ENCODE measurements at places on chromosomes 1 and 21. TPM values are rescaled to one million over a fixed set of nuclear protein-coding genes. Genes with fewer than 3 reads are reported as not detected.

- H3K27me3 ChIP-seq = peaks cover 24% of the 10 kb centered on the region
- H3K27ac ChIP-seq = no peak overlapping the region
- no peak for DNase-seq
- no peaks in the 10 kb centered on the region for H3K4me1 ChIP-seq
- no peak overlapping the region for H3K4me3 ChIP-seq
- H3K36me3 ChIP-seq = no peaks in the 10 kb centered on the region
Measured at GRCh38 chr1:153119491-153119971, 6.2 kb upstream of the SPRR2F start.

DNA sequence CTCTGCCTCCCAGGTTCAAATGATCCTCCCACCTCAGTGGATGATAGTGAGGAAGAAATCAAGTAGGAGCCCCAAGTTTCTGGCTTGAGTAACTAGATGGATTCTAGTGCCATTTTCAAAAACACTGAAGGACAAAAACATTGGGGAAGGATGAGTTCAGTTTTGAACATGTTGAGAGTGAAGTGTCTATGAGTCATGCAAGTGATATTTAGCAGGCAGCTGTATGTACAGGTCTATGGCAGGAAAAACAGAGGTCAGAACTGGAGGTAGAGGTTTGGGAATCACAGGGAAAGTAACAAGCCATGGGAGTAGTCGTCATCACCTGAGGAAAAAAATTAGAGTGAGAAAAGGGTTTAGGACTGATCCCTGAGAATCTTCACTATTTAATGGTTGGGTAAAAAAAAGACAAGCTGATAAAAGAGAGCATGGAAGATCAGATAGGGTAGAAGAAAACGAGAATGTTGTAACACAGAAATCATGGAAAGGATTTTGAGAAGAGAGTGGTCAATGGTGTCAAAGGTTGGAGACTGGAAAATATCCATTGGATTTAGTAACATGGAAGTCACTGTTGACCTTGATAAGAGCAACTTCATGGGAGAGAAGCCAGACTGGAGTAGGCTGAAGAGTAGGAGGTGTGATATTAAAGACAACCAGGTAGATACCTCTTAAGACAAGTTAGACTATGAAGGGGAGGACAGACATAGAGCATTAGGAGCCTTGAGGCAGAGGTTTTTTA is 53.1 kb downstream of the DIPK1A start:
- H3K4me3 ChIP-seq = no peak overlapping the region
- no peaks in the 10 kb centered on the region for H3K27me3 ChIP-seq
- peaks cover 40% of the 10 kb centered on the region for H3K36me3 ChIP-seq
- H3K27ac ChIP-seq = no peak overlapping the region
- no peak for DNase-seq

Gene KRTAP19-1
- not detected for total RNA-seq

- H3K4me1 ChIP-seq = no peaks in the 10 kb centered on the region
- H3K4me3 ChIP-seq = no peak overlapping the region
- H3K36me3 ChIP-seq = no peaks in the 10 kb centered on the region
- no peaks in the 10 kb centered on the region for H3K27me3 ChIP-seq
- no peak overlapping the region for H3K27ac ChIP-seq
- DNase-seq = no peak
Measured at GRCh38 chr1:29757866-29758780, 521.8 kb downstream of the PTPRU start.

GRCh38 chr1:207996636-207997035 is 85.7 kb upstream of the CD34 start:
- DNase-seq = no peak
- H3K36me3 ChIP-seq = no peaks in the 10 kb centered on the region
- no peak overlapping the region for H3K27ac ChIP-seq
- H3K27me3 ChIP-seq = peaks cover 6% of the 10 kb centered on the region

Gene ITLN2
- total RNA-seq = not detected

- H3K27me3 ChIP-seq = no peaks in the 10 kb centered on the region
- peaks cover 6% of the 10 kb centered on the region for H3K36me3 ChIP-seq
- no peak overlapping the region for H3K4me3 ChIP-seq
- no peak overlapping the region for H3K27ac ChIP-seq
- DNase-seq = no peak
Measured at GRCh38 chr1:33151116-33151515, 30.7 kb downstream of the TRIM62 start.

DNA sequence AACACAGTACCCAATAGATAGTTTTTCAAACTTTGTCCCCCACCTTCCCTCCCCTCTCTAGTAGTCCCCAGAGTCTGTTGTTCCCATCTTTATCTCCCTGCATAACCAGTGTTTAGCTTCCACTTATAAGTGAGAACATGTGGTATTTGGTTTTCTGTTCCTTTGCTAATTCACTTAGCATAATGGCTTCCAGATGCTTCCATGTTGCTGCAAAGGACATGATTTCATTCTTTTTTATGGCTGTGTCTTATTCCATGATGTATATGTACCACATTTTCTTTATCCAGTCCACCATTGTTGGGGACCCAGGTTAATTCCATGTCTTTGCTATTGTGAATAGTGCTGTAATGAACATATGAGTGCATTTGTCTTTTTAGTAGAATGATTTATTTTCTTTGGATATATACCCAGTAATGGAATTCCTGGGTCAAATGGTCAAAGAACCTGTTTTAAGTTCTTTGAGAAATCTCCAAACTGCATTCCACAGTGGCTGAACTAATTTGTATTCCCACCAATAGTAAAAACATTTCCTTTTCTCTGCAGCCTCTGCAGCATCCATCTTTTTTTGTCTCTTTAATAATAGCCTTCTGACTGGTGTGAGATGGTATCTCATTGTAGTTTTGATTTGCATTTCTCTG is 126.0 kb downstream of the AK5 start:
- no peak for DNase-seq
- peaks cover 6% of the 10 kb centered on the region for H3K4me1 ChIP-seq
- peaks cover 2% of the 10 kb centered on the region for H3K36me3 ChIP-seq
- H3K27ac ChIP-seq = no peak overlapping the region

Gene CHIA
- total RNA-seq = not detected

DNA sequence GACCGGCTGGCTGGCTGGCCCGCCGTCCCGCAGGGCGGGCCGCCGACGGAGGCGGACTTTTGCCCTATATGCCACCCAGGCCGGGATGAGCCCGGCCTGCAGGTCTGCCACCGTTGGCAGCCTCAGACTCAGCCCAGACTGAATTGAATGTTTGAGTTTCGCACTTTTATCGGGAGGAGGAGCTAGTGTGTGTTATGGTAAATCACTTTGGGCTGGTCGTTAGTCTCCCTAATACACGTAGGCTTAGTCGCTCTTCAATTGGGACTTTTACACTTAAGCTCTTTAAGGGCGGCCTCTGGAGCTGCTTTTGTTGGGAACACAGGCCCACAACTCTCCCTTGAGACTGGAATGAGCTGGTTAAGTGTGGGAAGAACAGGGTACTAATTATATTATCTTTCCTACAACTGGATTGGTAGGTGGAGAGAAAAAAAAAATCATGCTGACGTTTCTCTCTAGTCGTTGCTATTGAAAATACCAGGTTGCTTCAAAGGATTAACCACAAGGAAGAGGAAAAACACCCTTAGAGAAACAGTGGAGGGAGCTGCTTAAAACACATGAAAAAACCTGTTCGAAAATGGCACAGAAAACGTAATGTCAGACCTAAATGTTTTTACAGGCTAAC is 1.4 kb upstream of the IRF2BP2 start:
- peak; percentile 83 for DNase-seq
- H3K4me3 ChIP-seq = peak overlapping the region; percentile 74
- peaks cover 33% of the 10 kb centered on the region for H3K4me1 ChIP-seq
- H3K27me3 ChIP-seq = no peaks in the 10 kb centered on the region

DNA sequence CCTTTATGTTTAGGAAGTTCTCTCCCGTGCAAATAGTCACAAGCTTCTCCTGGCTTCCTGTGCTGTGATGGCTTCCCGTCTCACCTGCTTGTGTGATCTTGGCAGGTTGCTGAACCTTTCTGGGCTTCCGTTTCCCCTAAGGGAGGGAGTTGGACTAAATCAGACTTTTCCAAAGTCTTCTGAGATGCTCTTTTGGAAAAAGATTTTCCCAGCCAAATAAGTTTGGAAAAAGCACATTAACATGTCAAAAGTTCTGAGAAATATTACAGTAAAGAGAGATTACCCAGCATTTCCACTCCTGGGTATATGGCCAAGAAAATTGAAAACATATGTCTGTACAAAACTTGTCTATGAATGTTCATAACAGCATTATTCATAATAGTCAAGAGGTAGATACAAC is 36.0 kb upstream of the TENT5C start:
- H3K4me1 ChIP-seq = peaks cover 42% of the 10 kb centered on the region
- no peak overlapping the region for H3K27ac ChIP-seq
- no peak overlapping the region for H3K4me3 ChIP-seq
- no peak for DNase-seq
- H3K27me3 ChIP-seq = peaks cover 6% of the 10 kb centered on the region

GRCh38 chr1:7680207-7680954 is 90.7 kb upstream of the VAMP3 start:
- no peaks in the 10 kb centered on the region for H3K4me1 ChIP-seq
- peaks cover 15% of the 10 kb centered on the region for H3K27me3 ChIP-seq
- DNase-seq = peak; percentile 17
- H3K4me3 ChIP-seq = peak overlapping the region; percentile 68
- no peaks in the 10 kb centered on the region for H3K36me3 ChIP-seq
- H3K27ac ChIP-seq = no peak overlapping the region

DNA sequence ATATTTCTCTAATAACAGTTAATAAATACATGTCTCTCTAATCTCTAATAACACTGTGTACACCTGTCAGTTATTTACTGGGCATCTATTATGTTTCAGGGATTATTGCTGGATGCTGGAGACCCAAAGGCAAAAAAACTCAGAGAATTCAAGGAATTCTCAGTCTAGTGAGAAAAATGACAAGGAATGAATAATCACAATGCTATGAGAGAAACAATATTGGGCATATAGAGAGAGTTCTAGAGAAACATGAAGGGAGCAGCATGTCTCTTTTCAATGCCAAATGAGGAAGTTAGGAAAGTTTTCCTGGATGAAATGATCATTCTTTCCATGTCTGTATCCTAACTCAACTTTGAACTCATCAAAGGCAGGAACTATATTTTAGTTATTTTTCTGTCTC is 82.8 kb downstream of the TNFSF18 start:
- H3K4me3 ChIP-seq = no peak overlapping the region
- no peak overlapping the region for H3K27ac ChIP-seq
- peaks cover 11% of the 10 kb centered on the region for H3K4me1 ChIP-seq
- DNase-seq = no peak
- H3K27me3 ChIP-seq = peaks cover 14% of the 10 kb centered on the region

DNA sequence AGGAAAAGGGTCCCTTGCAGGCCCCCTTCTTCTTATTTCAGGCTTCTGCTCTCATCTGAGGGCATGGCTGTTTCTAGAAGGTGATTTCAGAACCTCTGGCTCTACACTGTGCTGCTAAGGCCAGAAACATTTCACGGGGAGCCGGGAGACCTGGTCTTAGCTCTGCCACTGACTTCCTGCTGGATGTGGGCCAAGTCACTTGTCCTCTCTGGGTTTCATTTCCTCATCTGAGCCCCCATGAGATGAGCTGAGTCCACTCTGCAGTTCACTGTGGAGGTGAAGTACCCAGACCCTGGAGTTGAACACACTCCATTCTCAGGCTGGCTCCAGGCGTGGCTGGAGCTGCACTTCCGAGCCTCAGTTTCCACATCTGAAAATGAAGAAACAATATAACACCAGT is 2.1 kb downstream of the PADI1 start:
- DNase-seq = no peak
- peaks cover 48% of the 10 kb centered on the region for H3K4me1 ChIP-seq
- no peaks in the 10 kb centered on the region for H3K36me3 ChIP-seq
- H3K27me3 ChIP-seq = peaks cover 29% of the 10 kb centered on the region
- H3K4me3 ChIP-seq = no peak overlapping the region

- no peak for DNase-seq
- H3K27ac ChIP-seq = no peak overlapping the region
- H3K27me3 ChIP-seq = no peaks in the 10 kb centered on the region
- peaks cover 60% of the 10 kb centered on the region for H3K36me3 ChIP-seq
- peaks cover 40% of the 10 kb centered on the region for H3K4me1 ChIP-seq
- H3K4me3 ChIP-seq = peak overlapping the region; percentile 5
Measured at GRCh38 chr21:39345440-39345839, 3.4 kb downstream of the HMGN1 start.

Gene FAM163A
- not detected for total RNA-seq

GRCh38 chr1:234473118-234473517 is 5.9 kb downstream of the TARBP1 start:
- no peak for DNase-seq
- no peaks in the 10 kb centered on the region for H3K27me3 ChIP-seq
- H3K27ac ChIP-seq = peak overlapping the region; percentile 61
- no peak overlapping the region for H3K4me3 ChIP-seq
- H3K36me3 ChIP-seq = peaks cover 22% of the 10 kb centered on the region
- peaks cover 55% of the 10 kb centered on the region for H3K4me1 ChIP-seq

Gene ARMH1
- 47.4 TPM for total RNA-seq

Gene TTC34
- 1.9 TPM for total RNA-seq

- DNase-seq = no peak
- H3K27me3 ChIP-seq = no peaks in the 10 kb centered on the region
- no peak overlapping the region for H3K4me3 ChIP-seq
- H3K36me3 ChIP-seq = peaks cover 24% of the 10 kb centered on the region
- H3K4me1 ChIP-seq = peaks cover 17% of the 10 kb centered on the region
Measured at GRCh38 chr1:66413136-66413837, 120.7 kb upstream of the SGIP1 start.

GRCh38 chr1:110393691-110394492 is 3.1 kb upstream of the SLC16A4 start:
- H3K36me3 ChIP-seq = peaks cover 20% of the 10 kb centered on the region
- no peak for DNase-seq
- H3K4me3 ChIP-seq = no peak overlapping the region
- no peak overlapping the region for H3K27ac ChIP-seq

- no peak overlapping the region for H3K4me3 ChIP-seq
- H3K27me3 ChIP-seq = no peaks in the 10 kb centered on the region
- no peaks in the 10 kb centered on the region for H3K36me3 ChIP-seq
- DNase-seq = no peak
- H3K4me1 ChIP-seq = no peaks in the 10 kb centered on the region
- H3K27ac ChIP-seq = no peak overlapping the region
Measured at GRCh38 chr1:40648928-40649591, 16.4 kb downstream of the RIMS3 start.

GRCh38 chr21:16419188-16419921 is 689.6 kb downstream of the USP25 start:
- H3K4me1 ChIP-seq = no peaks in the 10 kb centered on the region
- no peak overlapping the region for H3K27ac ChIP-seq
- no peaks in the 10 kb centered on the region for H3K36me3 ChIP-seq
- H3K27me3 ChIP-seq = no peaks in the 10 kb centered on the region

- no peaks in the 10 kb centered on the region for H3K27me3 ChIP-seq
- H3K4me1 ChIP-seq = peaks cover 2% of the 10 kb centered on the region
- no peak overlapping the region for H3K4me3 ChIP-seq
- no peak overlapping the region for H3K27ac ChIP-seq
Measured at GRCh38 chr1:62810420-62811274, 26.7 kb downstream of the ATG4C start.

GRCh38 chr1:6353619-6353954 is 40.0 kb downstream of the ACOT7 start:
- H3K27me3 ChIP-seq = no peaks in the 10 kb centered on the region
- no peak for DNase-seq
- no peak overlapping the region for H3K27ac ChIP-seq
- peaks cover 41% of the 10 kb centered on the region for H3K4me1 ChIP-seq
- H3K36me3 ChIP-seq = no peaks in the 10 kb centered on the region

DNA sequence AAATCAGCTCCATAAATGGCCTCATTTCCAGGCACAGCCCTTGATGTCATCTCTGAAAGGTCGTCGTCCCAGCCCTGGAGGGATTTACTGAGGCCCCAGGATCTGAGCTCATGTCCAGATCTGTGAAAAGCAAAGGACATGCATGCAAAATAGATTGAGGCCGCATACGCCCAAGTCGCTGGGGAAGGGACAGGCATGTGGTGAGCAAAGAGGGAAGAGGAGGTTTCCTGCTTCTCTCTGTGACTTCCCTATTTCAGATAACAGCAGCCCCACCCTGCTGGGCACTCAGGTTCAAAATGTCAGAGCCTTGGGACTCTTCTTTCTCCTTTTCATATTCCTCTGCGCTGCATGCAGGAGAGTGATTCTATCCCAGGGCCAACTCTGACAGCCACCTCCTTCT is 197.2 kb downstream of the ADSS2 start:
- no peaks in the 10 kb centered on the region for H3K27me3 ChIP-seq
- H3K36me3 ChIP-seq = no peaks in the 10 kb centered on the region
- H3K27ac ChIP-seq = no peak overlapping the region

Data from activated CD4-positive, alpha-beta T cell treated with anti-CD3 and anti-CD28 coated beads, Interleukin-2, amount 10 ng/mL, durations not matched to agents 7 days and 5 days (primary cell).